Fibroblast of gingiva (primary cell): ENCODE measurements at places on chromosomes 4 and X.

DNA sequence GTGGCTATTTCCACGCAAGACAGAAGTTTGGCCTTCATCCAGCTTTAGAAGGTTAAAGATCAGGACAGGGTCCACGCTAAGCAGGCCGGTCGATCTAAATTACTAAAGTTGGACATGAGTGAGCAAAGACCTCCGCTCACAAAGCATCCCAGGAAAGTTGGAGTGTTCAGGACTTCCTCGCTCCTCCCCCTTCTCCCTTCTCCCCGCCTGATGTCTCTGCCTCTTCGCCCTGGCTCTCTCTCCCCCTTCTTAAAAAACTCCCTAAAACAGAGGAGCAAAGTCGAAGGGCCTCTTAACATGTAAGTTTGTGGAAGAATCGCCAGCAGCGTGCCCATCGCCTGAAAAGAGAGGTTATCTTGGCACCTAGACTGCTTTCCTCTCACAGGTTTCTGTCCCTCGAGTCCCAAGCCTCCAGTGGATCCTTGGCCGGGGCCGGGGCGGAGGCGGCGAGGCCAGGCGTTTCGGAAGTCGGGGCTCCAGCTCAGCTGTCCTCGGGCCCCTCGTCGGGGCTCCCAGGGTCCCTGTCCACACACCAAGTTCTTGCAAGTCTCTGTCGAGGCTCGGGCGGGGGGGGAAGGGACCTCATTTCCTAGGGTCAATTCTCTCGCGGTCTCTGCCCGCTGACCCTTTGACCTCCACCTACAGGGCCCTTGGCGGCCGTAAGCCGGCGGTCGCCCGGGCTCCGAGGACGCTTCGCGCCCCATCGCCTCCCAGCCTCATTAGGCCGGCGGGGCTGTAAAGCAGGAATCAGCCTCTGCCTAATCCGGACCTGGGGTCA, 7.6 kb downstream of the ZIC3 start:
- DNase-seq = no peak

GRCh38 chr4:154502111-154502510, 10.5 kb upstream of the DCHS2 start:
- DNase-seq = no peak

GRCh38 chr4:185381288-185382196, 14.2 kb downstream of the LRP2BP start:
- DNase-seq = peak; percentile 18

DNA sequence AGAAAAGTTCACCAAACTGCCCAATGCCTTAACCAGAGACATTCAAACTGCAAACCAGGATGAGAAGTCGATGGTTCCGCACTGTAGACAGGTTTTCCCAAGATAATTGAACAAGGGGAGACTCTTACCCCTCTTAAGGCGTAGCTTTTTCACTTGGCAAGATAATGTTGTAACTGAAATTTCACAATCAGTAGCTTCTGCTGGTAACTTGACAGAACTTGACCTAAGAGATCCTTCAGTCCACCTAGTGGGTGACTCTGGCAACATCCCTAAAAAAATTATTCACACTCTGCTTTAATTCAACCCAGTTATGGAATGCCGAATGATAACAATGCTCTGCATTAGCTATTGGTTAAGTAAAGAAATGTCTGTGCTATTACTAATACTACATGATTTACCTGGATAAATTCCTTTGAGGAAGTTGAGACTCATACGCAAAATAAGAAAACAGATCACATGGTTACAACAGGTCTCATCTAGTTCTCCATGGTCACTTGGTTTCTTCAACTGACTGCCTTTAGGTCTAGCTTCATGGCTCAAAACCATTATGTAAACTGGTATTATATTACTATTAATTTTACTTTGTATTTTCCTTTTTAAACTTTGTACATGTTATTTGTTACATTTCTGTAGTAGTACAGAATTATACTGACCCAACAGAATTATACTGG, 9.1 kb downstream of the ELF2 start:
- peak; percentile 63 for DNase-seq

DNA sequence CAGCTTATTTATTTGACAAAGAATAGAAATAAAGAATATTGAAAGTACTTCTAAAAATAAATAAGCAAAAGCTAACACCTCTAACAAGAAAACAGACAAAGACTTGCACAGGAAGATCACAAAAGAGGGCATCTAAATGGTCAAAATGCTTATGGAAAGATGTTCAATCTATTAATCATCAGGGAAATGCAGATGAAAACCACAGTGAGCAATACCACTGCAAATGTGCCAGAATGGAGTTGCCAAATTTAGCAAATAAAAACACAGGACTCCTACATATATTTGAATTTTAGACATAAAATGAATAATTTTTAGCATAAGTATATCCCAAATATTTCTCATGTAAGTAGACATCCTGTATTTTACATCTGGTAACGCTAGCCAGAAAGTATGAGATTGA, 56.1 kb upstream of the HPGD start:
- peak; percentile 33 for DNase-seq

GRCh38 chr4:183932576-183932975, 27.5 kb downstream of the STOX2 start:
- DNase-seq = no peak

DNA sequence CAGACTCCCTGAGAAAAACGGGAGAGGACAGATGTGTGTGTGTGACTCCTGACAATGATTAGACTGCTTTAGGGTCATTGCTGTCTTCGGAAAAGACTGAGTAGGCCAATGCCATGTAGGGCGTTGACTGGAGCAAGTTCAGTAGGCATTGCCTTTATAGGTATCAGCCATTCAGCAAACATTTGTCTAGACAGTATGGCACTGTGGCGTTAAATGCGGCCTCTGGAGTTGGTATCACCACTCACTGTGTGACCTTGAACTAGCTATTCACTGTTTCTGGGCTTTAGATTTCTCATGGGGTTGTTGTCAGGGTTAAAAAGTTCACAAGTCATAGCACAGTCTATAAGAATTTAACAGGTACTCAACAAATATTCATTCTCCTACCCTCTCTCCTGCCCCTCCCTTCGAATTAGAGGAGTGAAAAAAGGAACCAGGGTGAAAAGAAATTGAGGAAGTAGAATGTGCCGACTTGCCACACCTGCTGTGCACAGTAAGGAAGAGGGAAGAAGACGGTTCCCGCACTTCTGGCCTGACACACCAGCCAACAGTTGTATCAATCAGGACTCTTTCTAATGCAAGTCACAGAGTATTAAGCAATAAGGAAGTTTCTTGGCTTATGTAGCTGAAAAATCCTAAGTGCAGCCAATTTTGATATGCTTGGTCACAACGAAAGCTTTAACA, 83.2 kb upstream of the PLAC8 start:
- DNase-seq = no peak

DNA sequence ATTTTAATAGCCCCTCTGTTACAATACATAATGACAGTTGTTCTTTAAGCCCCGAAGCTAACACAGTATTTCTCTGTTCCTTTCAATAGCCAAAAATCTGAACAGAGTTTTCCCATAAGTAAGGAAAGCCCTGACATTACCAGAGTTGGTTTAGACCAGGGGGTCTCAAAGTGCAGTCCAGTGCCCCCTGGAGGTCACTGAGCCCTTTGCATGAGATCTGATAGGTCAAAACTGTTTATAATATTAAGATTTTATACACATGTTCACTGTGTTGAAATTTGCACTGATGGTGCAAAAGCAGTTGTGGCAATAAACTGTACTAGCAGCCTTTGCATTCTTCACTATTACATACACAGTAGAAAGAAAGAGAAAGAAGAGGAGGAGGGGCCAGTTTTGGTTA, 177.1 kb downstream of the SPANXN3 start:
- no peak for DNase-seq

DNA sequence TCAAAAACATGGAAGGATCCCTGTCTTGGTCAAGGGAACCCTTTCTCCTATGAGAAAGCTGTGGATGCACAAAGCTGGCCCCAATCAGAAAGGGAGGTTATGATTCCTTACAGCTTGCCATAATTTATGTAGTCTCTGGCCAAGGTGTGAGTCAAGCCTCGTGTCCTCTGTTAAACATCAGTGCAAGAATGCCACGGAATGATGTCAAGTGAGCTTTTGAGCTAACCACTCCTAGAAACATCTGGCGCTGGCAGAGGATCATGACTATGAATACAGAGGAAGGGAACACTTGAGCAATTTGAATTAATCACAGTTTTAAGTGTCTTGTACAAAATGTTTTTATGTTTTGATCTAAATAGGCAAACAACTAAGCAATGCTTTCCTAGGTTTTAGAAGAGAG, 51.5 kb upstream of the RAP2C start:
- DNase-seq = peak; percentile 95

- no peak for DNase-seq
Observed at GRCh38 chr4:123870216-123870876, 473.8 kb downstream of the SPRY1 start.

DNA sequence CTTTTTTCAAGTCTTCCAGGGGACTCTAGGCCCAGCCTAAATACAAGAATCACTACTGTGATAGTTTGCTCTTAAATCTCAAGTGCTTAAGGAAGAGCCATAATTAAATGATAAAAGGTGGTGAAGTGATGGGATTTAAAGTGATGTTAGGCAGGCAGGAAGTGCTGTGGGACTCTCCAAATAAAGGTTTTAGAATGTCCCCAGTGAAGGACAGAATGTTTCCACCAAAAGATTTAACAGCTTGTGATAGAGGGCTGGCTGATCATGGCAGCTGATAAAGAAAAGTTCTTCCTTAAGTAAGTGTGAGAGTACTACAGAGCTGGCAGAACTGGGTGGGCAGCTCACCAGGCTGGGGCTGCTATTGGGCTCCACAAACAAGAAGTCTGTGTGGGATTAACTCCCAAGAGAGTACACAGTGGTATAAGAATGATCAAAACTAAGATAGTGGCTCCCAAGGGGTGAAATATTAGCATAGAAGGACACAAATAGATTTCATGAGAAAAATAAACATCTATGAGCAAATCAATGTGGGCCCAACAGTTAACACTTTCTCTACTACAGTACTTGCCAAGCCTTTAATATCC, 637.2 kb upstream of the CPEB2 start:
- DNase-seq = no peak

GRCh38 chrX:103918050-103918449, 44.4 kb upstream of the TMSB15B start:
- peak; percentile 40 for DNase-seq

DNA sequence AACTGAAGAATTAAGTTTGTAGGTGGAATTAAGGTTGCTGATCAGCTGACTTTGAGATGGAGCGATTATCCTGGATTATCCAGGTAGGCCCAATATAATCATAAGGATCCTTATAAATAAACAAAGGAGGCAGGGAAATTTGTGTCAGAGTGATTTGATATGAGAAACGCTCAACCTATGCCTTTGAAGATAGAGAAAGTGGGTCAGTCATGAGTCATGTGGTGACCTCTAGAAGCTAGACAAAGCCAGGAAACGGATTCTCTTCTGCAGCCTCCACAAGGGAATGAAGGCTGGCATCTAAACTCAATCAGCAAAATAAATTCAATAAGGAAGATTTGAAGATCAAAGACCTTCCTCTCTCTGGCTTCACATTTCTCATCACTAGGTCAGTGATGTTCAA, 41.5 kb upstream of the SMIM10 start:
- no peak for DNase-seq
